Hematopoietic multipotent progenitor cell (in vitro differentiated cells): ENCODE measurements at places on chromosomes 7 and 10. TPM values are rescaled to one million over a fixed set of nuclear protein-coding genes. Genes with fewer than 3 reads are reported as not detected.
A peak's percentile ranks its signal among the peaks of the same experiment; 100 is the strongest.

EFCAB10 gene
- total RNA-seq: not detected

DNA sequence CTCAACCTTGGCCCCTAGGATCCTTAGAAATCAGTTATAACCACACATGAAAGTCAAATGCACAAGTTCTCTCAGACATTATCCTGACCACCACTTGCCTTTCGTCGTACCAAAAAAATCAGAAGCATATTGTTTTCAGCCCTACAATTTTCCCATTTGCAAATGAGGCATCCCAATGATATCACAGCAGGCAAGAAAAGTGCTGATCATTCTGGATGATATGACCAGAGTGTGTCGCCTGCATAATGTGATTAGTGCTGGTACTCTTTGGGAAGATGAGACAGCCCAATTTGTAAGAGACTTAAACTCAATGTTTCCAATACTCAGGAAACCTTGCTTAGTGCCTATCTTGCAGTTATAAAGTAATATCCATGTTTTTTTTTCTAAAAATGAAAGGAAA is 168.0 kb downstream of the SORCS1 start:
- DNase-seq: no peak

DNA sequence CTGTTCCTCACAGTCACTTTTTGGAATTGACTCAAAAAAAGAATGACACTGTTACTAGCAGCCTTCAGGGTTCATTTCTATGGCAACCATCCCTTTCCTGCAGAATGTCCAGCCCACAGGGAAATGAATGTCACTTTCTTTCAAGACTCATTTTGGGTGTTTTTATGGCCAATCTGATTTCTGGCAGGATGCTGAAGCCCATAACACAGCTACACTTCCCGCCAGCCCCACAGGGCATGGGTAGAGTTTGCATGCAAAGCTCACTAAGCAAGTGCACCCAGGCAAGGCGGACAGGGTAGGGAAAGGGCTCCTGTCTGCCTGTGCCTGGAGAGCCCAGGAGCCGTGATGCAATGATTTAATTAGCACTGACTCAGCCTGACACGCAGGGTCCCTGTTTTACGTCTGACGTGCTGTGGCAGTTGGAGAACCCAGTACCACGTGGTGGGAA is 26.1 kb upstream of the GPAM start:
- no peak for DNase-seq

NCF1 gene
- total RNA-seq: 2.2 TPM

DNA sequence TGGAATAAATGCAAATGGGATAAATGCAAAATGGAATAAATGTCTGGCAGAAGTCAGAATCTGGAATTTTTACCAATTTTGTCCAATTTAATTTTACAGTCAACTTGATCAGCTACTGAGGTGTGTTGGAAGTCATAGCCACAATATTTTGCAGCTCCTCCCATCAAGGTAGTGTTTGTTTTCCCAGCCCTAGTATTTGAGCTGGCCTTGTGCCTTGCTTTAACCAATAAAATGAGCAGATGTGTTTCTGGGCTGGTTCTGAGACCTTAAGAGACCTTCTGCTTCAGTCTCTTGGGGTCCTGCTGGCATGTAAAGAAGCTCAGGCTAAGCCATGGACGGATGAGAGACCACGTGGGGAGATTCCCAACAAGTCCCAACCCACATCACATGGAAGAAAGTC is 42.7 kb upstream of the RSBN1L start:
- no peak for DNase-seq

GRCh38 chr7:17546189-17546588 is 247.7 kb downstream of the AHR start:
- no peak for DNase-seq

DNA sequence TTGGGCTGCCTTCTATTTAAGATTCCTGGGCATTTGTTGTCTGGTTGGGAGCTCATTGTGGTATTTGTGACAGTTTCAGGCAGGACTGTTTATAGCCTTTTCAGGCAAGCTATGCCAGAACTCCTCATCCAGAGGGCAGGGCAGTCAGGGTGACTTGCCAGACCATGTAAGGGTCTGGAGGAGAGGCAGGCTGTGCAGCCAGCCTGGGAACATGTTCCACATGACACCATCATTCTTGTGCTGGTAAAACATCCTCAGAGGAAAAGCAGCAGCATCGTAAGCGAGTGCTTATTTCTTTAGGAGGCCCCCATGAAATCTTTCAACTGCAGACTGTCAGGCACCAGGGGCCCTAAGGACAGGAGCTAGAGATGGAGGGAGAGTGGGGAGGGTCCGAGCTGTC is 44.0 kb upstream of the SORBS1 start:
- no peak for DNase-seq

CAV2 gene
- total RNA-seq: 2.2 TPM

GRM3 gene
- not detected for total RNA-seq

PNLIPRP2 gene
- not detected for total RNA-seq

ABCB1 gene
- total RNA-seq: 39.3 TPM

- no peak for DNase-seq
These were observed 2.9 kb downstream of the GLCCI1 start for GRCh38 chr7:7971308-7972040.

- no peak for DNase-seq
These were observed 27.9 kb downstream of the AHR start for GRCh38 chr7:17326378-17326777.

DNA sequence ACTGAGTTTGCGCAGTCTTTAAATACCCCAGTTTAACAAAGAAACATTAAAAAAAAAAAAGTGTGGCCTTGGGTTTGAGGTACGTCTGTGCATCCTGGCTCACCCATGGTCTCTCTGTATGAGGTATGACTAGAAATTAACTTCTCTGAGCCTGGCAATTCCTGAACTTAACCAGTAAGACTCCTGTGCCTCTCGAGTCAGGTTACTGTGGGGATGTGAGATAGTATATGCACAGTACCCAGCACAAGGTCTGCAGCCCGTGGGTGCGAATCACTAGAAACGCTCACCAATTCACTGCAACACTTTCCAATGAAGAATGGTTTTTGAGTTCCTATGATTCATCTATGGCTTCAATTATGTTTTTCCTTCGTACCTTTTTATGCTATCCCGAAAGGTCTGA is 149.9 kb downstream of the SFMBT2 start:
- DNase-seq: no peak

- no peak for DNase-seq
These were observed 719.8 kb downstream of the INHBA start for GRCh38 chr7:40983111-40983510.

GRCh38 chr7:128948976-128949760 is 11.4 kb downstream of the IRF5 start:
- no peak for DNase-seq

GRCh38 chr7:91913612-91914011 is 27.1 kb upstream of the AKAP9 start:
- no peak for DNase-seq

DNA sequence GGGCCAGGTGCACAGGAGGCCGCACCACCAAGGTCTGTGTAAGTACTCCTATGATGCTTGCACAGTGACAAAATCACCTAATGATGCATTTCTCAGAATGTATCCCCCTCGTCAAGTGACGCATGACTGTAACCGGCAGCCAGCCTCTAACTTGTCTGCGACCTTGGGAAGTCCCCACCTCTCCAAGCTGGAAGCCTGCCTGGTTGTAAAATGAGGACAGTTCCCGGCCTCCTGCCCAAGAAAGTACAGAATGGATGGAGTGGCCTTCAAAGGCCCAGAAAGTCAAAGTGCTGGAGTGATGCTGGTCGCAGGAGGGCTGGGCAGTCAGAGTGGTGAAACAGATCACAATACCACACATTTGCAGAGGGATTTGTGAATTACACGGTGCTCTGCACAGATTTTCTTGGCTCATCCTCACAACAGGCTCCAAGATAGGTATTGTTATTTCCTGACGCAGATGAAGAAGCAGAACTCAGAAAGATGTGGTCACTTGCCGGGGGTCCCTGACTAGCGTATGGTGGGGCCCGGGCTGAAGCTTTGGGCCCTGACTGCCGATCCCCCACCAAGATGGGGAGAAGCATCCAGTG is 22.8 kb downstream of the SPOCK2 start:
- no peak for DNase-seq

MSMB gene
- total RNA-seq: not detected

DNA sequence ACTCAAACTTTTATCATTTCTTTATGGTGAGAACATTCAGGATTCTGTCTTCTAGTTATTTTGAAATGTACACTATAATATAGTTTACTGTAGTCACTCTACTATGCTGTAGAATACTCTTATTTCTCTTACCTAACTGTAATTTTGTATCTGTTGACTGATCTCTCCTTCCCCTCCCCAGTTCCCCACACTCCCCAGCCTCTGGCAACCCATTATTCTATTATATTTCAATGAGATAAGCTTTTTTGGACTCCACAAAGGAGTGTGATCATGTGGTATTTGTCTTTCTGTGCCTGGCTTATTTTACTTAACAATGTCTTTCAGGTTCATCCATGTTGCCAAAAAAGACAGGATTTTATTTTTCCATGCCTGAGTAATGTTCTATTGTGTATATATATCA is 71.4 kb upstream of the DYNC1I1 start:
- DNase-seq: no peak

AUTS2 gene
- total RNA-seq: 14.8 TPM

DNA sequence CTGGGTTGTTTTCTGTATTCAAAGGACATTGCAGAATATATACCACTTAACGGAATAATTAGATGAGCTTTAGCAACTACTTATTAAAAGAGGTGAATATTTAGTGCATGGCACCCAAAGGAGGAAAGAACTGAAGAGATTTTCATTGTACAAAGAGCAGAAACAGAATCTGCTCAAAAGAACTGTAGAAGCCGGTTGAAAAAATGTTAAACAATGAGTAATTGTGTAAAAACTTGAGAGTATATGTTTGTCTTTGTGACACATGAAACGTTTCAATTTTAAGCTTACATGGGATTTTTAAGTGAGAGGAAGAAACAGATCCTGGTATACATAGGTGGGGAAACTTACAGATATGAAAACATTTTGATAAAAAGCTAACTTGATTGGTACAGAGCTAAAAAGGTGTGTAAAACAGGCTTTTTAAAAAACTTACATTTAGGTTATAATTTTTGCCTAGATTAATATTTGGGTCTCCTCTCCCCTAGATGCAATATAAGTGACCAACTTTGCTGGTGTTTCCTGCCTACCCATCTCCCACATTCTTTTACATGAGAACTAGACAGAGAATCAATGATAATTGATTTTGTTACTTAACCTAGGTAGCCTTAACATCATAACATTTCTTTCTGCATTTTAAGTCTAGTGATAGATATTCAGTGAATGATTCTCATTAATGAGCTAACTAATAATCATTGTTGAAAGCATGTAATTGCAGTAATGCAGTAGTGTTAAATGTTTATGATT is 6.8 kb downstream of the ARL5B start:
- DNase-seq: no peak

GRCh38 chr10:11379771-11380170 is 231.7 kb downstream of the USP6NL start:
- DNase-seq: no peak

LIPK gene
- total RNA-seq: not detected

DNA sequence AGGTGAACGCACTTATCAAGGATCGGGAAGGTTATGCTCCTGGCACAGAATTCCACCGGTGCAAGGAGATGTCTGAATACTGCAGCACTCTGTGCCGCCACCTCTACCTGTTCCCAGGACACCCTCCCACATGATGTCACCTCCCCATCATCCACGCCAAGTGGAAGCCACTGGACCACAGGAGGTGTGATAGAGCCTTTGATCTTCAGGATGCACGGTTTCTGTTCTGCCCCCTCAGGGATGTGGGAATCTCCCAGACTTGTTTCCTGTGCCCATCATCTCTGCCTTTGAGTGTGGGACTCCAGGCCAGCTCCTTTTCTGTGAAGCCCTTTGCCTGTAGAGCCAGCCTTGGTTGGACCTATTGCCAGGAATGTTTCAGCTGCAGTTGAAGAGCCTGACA is 11.0 kb upstream of the CLCN1 start:
- DNase-seq: no peak

- DNase-seq: no peak
These were observed 247.3 kb downstream of the ETV1 start for GRCh38 chr7:13742126-13742525.

TRIM50 gene
- total RNA-seq: not detected

- DNase-seq: no peak
These were observed 610 bp downstream of the AVPI1 start for GRCh38 chr10:97686301-97686961.

DNA sequence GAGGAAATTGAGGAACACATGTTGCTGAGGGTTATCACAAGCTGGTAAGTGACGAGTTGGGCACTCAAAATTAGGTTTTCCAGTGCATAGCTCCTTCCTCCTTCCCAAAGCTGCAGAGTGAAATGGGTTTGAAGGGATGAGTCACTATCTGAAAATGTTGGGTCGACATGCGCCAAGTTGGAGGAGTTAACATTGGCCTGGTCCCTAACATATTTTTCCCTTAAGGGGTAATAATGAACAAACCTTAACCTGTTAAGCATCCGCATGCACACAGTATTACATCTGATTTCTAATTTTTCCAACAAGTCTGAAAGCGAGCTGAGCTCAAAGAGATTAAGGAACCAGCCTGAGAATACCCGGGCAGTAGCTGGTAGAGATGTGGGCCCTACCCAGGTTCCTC is 20.7 kb upstream of the TECTB start:
- DNase-seq: no peak

REEP3 gene
- total RNA-seq: 2.7 TPM

NKX2-3 gene
- total RNA-seq: 15.1 TPM

DNA sequence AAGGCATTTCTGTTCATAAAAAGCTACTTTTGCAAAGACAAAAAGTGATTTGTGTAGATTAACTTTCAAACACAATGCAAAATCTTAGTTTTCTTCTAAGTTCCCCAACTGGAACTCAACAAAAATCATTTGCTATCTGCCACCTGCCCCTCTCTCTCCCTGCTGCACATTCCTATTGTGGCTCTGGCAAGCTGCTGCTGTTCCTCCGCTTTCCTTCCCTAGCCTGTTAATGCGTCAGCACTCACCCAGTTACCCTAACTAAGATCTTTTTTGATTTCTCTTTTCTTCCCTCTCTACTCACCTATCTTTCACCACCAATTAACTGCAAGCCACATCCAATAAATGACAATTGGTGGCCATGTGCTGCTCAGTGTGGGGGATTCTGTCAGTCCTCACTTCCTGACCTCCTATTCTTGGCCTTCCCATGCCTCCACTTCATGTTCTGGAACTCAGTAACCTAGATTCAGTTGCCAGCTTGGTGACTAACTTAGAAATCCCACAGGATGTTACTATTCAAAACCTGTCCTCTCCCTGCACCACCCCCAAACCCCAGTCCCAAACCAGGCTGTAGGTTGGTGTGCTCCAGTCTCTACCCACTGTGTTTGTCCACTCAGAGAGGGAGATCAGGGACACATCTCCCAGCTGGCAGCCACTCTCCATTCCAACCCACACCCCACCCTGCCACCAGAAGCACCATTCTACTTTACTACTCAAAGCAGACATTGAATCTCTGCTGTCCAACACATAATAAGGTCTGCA is 140.2 kb upstream of the CTTNBP2 start:
- no peak for DNase-seq

GRCh38 chr10:17787087-17787961 is 21.8 kb upstream of the MRC1 start:
- no peak for DNase-seq

- DNase-seq: no peak
These were observed 17.5 kb downstream of the MRPS24 start for GRCh38 chr7:43851805-43852204.

GBX1 gene
- not detected for total RNA-seq

- DNase-seq: peak; percentile 33
These were observed 219.5 kb downstream of the GLI3 start for GRCh38 chr7:42017349-42017986.

NPFFR1 gene
- total RNA-seq: under 0.01 TPM
